Stromal cell of bone marrow (primary cell): ENCODE measurements at places on chromosomes 4 and X.
A peak's percentile ranks its signal among the peaks of the same experiment; 100 is the strongest.

- no peak for DNase-seq
These were observed 1371.4 kb downstream of the ADGRL3 start for GRCh38 chr4:62571494-62571893.

DNA sequence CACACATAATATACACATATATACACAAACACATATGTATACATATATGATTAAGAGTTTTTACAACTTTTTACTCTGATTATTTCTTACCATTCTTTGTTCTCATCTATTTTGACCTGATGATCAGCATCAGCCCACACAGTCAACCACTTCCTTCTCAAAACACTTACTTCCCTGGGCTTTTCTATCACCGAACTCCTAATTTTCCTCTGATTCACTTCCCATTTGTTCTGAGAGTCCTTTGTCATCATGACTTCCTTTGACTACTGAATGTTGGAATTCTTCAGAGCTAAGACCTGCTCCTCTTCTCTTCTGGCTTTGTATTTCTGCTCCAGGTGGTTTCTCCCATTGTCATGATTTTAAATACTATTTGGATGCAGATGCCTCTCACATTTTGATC lies 209.5 kb upstream of the AFF2 start:
- no peak for DNase-seq

- no peak for DNase-seq
These were observed 47.4 kb upstream of the MND1 start for GRCh38 chr4:153297116-153297515.

DNA sequence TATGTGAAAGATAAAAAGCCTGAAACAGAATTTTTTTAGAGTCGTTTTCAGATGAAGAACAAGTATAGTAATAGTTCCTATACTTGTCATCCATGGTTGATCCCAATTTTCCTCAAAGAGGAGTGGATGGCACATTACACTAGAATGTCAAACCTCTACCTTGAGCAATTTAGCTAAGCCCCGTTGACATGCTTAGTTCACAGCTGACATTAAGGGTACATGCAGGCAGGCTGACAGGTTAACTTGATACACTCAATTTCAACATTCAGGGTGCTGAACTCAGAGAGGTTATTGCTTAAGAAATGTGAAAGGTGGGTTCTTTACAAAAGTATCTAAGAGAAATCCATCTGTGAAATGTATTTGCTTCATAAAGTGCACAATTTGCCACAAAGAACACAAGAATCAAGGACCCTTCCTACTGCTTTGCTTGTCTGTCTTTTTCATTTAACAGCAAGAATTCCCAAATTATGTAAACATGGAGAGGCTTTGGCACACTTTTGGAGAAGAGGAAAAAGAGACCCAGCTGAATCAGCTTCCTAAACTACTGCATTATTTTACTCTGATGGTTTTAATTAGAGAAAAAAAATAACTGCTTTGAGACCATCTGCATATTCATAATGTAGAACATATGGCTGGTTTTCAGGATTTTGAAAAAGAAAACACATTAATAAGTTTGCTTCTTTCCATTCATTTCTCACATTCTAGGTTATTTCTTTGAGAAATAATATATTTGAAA lies 122.5 kb upstream of the DDIT4L start:
- DNase-seq, result no peak

GRCh38 chrX:96424007-96424406 lies 260.6 kb upstream of the DIAPH2 start:
- no peak for DNase-seq

DNA sequence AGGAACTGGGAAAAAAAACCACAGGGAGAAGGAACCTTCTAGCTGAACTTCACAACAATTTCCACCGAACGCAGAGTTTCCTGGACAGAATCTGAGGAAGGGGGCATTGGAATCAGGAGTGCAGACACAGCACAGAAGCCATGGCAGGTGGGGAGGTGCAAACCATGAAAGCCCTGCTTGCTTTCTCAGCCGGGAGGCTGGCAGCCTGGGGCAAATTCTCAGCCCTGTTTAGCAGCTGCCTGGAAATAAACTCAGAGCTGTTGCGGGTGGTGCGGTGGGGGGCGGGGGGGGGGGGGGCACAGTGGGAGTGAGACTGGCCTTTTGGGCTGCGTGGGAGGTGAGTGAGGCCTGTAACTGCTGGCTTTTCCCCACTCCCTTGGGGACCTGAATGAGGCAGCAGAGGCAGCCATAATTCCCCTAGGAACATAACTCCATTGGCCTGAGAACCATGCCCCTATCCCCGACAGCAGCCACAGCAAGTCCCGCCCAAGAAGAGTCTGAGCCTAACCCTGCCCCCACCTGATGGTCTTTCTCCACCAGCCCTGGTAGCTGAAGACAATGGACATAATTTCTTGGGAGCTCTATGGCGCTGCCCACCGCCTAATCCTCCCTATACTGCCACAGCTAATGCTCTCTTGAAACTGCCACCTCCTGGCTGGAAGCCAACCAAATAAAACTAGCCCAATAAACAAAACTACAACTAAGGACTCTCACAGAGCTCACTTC lies 176.3 kb downstream of the FAM13A start:
- DNase-seq, result no peak

DNA sequence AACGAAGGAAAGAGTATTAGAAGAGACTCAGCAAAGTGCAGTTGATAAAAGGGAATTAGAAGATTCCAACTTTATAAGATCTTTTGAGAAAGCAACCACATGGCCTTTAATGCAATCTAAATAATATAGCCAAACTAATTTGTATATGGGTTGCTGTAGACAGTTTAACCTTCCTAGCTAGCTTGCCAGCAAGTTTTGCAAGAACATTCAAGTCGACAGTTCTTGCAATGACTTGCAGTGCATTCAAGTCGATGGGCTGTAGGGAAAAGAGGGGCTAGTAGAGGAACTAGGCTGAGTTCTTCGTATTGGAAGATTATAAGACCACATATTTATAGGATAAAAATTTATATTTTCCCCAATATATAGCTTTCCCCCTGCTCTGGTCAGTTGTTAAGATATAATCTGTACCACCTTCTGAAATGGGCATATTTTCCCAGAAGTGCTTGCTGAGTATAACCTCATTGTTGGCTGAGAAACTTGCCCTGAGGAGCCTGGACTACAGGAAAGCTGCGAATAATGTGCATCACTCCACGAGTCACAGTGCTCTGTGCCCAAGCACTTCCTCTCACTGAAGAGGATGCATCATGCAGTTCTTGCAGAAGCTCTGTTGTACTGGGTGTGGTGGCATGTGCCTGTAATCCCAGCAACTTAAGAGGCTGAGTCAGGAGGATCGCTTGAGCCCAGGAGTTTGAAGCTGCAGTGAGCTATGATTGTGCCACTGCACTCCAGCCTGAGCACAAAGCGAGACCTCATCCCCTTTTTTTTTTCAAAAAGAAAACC lies 56.7 kb downstream of the DOCK11 start:
- peak; percentile 72 for DNase-seq

DNA sequence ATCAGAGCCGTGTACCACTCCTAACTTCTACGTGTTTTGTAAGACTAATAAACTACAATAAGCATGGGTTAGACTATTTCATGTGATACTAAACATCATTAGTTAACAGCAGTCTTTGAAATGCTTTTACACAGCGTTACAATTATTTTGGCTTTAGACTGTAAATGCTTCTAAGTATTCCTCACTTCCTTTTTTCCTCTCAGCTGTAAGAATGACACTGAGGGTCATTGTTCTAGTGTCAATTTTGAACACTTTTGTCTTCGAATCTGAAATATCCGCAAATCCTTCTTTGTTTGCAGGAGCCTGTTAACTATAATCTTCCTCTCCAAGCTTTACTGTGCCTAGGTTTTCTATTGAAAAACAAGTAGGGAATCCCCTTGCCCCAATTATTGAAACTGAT lies 1.5 kb downstream of the ABCE1 start:
- no peak for DNase-seq

DNA sequence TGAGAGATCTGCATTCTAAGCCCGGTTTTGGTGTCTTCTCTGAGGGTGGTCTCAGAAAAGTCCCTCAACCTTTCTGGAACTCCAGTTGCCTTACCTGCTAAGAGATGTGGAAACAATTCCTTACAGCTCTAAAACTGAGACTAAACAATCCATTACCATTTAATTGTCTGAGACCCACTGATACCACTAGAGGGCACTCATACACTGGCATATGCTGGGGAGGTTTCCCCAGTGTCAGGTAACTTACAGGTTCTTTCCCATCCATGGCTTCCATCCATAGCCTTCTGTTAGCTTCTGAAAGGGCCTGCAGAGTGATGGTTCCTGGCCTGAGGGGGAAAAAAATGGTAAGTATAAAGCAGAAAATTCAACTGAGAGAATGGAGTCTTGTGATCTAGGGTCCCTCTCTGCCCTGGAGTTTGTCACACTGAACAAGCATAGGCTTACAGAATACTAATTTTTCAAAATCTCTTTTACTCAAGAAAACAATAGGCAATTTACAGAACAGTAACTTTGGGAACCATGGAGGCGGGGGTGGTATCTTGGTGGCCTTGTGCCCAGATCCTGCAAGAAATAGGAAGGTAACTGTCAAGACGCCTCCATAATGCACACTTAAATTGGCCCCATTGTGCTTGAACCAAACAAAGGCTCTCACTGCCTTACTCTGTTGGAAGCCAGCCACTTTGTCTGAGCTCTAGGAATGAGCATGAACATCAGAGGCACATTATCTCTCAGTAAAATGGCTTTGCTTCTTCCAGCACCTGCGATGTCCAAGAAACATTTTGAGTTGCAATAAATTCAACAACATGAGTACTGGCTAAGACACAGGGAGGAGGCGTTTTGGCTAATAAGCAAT lies 236.1 kb downstream of the OPHN1 start:
- peak; percentile 20 for DNase-seq

DNA sequence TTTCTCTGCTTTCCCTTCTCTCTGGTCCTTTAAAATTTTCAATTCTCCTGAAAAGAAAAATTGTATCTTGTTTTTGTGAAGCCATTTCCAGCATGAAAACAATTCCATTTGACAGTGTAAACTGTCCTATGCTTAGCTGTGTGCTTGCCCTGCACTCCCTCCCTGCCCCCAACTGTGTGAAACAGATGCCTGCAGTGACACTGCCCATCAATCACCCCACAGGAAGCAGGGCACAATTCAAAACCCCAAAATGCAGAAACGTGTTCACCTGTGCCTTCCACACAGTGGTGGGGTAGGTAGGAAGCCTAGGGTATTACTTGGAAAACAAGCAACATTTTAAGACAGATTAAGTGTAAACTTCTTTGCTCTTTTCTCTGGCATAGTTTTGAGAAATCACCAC lies 6.2 kb upstream of the FHDC1 start:
- DNase-seq, result no peak

DNA sequence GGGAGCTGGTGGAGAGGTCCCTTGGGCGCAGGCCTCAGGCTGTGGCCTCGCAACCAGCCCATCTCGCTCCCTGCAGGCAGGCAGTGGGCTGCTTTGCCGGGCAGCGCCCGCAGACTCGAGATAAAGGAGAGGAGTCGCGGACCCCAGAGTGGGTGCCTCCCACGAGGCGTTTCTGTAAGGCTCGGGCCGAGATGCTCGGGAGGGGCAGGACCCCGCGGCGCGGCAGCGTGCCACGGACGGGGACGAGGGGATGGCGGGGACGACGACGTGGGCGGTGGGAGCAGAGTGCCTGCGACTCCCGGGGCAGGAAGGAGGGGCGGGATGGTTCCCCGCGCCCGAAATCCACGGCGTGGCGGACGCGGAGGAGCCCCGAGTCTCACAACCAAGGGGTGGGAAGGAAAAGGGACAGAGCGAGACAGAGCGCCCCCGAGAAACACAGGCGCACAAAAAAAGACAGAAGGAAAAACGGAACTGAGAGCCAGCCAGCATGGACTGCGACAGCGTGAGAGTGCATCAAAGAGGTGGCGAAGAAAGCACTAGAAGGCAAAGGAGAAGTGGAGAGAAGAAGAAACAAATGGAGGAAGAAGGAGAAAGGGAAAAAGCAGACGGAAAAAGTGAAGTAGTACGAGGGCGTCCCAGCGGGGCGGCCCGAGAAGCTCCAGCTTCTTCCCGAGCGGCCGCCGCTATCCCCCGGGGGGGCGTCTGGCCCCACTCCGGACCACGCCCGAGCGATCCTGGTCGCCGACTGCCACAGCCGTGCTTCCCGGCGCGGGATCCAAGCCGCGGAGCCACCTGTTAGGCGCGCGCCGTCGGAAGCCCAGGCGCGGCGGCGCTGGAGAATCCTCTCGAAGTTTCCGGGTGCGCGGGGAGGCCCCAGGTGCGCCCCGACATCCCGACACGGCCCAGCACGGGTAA lies 1.5 kb downstream of the BEND4 start:
- no peak for DNase-seq

- DNase-seq, result no peak
These were observed 2.0 kb downstream of the ABLIM2 start for GRCh38 chr4:8156617-8157016.

DNA sequence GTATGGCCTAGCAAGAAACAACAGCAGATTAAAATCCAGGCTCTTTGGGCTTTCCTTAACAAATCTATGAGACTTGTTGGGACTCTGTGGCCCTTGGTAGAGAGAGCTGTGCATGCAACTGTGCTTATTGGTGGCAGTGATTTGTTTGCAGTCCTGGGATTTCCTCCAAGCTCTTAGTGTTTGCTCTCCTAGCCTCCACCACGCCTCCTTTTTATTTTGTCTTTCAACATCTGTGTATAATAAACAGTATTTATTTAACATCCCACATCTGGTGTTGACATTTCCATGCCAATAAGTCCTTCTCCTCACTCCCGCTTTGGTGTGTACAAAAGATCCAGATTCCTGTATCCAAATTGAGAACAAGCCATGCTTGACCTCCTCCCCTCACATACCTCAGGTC lies 3.1 kb downstream of the TNMD start:
- no peak for DNase-seq

- no peak for DNase-seq
These were observed 184.9 kb downstream of the ENOX2 start for GRCh38 chrX:130718137-130718536.

DNA sequence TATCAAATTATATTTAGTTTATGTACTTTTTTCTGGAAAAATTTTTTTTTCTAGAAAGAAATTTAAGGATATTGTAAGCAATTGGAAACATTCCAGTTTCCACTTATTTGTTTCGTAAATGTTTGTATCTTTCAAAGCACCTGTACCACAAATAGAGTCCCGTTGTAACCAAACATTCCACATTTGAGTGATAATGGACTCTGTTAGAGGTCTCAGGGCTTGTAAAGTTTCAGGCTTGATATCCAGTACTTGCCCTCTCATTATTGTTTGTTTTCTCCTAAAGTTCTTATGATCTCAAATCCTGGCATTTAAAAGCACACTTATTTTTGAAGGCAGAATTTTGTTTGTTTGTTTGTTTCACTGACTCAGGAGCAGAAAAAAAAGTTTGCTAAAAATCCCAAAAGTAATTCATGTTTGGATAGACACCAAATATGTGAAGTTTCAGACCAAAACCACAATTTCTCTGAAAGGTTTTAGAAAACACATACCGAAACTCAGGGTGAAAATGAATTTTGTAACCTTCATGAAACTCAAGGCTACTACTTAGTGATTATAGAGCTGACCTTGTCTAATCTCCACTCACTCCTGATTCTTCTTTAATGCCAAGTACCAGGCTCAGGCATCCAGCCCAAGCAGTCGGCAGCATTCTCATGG lies 5.7 kb upstream of the TMEM192 start:
- no peak for DNase-seq
